ENCODE measurements at places on chromosomes 3 and 15.
A peak's percentile ranks its signal among the peaks of the same experiment; 100 is the strongest.

DNA sequence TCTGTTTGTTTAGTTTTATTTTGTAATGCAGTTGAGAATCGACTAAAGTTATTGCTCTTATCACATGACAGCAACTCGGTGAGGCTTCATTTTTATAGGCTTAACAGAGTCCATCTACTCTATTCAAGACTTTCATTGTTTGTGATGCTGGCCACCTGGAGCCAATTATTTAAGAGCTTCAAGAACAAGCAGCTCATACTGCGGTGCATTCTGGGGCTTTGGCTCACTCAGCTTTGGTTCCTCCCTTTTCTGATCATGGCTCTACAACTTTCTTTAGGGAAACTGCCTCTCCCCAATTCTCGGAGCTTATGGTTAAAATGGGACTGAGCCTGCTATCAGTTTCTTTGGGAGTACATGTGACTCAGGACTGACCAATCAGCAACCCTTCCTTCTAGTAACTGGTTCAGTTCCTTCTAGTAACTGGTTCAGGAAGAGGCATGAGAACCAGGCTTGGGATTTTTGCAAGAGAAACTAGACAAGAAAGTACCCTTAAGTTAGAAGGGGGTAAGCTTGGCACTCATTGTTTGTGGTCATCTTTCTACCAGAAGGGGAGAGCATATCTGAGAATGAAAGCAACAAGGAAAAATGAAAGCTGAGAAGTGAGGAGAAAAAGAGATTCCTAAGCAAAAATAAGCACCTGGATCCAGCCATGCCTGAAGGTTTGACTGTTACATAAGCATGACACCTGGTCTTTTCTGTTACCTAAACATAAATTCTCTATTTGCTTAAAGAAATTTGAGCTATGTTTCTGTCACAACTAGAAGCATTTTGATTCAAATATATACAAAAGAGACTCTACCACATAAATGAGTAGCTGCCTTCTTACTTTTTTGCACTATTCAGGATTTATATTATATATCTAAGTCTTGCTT lies 24.1 kb upstream of the ARHGEF3 start:
- no peak for DNase-seq

- no peak for DNase-seq
Observed at GRCh38 chr3:18891641-18892040, 256.7 kb upstream of the KCNH8 start.

- DNase-seq = no peak
Observed at GRCh38 chr3:179071027-179071322, 634 bp downstream of the ZMAT3 start.

DNA sequence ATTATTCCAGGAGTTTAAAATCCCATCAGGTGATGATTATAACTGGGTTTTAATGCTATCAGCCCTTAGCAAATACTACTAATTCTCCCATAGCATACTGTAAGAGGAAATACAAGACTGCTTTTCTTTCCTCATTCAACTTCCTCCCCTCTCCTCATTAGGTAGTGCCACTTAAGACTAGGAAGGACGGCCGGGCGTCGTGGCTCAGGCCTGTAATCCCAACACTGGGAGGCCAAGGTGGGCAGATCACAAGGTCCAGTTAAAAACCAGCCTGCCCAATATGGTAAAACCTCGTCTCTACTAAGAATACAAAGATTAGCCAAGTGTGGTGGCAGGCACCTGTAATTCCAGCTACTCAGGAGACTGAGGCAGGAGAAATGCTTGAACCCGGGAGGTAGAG lies 14.7 kb downstream of the NDUFAF1 start:
- DNase-seq = no peak

DNA sequence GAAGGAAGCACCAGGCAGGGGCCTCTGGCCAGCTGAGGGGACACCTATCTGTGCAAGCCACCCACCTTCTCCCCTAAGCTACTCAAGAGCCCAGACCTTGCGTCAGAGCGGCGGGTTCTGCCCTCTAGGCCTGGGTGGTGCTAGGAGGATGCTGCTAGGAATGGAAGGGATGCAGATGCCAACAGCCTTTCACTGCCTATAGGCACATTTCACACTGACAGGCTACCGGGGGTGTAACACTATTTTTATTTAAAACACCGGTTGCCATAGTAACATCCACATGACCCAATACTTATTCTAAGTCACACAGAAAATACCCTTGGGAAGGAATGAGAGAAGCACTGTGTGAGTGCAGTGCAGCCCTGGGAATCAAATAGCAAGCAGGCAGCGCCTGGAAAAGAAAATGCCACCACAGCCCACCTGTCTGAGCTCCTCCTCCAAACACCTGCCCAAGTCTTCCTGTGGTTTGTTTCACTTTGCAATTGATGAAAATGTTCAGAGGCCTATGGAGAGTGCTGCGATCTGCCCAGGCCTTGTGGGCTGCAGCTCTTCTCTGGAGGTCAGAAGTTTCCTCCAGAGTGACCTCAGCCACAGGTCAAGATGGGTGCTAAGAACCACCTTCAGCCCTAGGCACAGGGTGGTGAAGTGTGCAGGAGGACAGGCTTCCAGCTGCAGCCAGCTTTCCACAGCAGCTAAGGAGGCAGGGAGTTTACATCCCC lies 113.5 kb upstream of the TOPAZ1 start:
- DNase-seq = no peak

DNA sequence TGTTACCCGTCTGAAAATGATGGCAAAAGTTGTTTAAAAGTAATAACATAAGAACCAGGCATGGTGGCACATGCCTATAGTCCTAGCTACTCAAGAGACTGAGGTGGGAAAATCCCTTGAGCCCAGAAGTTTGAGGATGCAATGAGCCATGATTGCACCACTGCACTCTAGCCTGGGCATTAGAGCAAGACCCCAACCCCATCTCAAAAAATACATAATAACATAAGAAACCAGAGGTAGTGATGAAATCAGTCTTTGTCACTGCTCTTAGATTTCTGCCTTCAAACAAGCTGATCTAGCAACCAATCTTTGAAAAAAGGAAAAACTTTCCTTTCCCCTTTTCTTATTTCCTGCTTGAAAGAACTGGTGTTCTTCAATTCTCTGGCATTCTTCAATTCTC lies 71.3 kb downstream of the TMCC1 start:
- no peak for DNase-seq

- DNase-seq = no peak
Observed at GRCh38 chr3:31721676-31722075, 189.0 kb downstream of the STT3B start.

DNA sequence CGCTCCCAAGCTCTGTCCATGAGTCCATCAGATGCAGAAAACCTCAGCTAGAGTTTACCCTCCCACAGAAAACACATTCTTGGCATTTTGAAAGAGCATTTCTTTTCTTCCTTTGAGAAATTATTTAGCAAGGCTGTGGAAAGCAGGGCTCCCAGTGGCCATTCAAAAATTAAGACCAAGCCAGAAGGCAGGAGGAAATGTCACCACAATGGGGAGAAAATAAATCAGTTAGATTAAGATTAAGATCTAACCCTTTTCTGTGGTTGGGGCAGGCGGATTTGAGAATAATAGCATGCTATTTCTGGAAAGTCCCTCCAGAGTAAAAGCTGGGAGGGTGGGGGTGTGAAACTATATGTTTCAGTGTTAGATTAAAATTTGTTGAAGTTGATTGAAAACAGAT lies 20.2 kb downstream of the LRIG1 start:
- no peak for DNase-seq

DNA sequence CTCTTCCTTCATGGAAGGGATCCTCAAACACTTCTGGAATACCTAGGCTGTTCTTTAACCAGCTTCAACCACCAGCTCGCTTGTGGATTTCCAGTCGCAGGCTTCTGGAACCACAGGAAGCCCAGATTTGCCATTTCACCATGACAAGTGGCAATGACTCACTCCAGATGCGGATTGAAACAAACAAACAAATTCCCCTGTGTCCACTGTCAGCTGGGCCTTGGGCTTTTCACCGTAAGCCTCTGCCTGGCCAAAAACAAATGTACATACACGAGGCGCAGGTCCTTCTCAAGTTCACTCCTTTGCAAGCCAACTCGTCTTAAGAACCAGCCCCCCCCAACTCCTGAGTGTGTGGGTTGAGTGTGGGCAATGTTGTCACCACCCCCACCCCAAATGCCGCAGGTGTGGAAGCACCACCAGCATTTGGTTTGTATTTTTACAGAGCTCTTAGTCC lies 8.8 kb downstream of the BCL6 start:
- no peak for DNase-seq

DNA sequence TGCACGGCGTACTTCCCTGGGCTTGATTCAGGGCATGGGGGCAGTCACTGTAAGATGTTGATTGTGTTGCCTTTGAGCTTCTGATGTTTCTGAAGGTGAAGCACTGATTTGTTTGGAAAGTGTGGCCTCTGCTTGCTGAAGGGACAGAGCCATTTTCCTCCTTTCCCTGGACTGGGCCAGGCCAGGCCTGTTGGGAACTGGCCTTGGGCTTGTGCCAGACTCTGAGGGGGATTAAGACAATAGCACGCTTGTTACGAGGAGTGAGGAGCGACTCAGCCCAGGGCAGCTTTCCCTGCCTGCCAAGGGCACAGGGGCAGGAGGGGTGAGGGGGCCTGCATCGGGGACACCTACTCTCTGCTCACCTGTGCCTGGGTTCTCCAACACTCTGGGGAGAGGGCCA lies 42.9 kb downstream of the LINGO1 start:
- no peak for DNase-seq

GRCh38 chr3:70811880-70812279 lies 499.4 kb upstream of the MDFIC2 start:
- DNase-seq = no peak

- DNase-seq = no peak
Observed at GRCh38 chr3:46797486-46797885, 65.8 kb downstream of the MYL3 start.

GRCh38 chr3:122548619-122549018 lies 15.5 kb downstream of the PARP9 start:
- no peak for DNase-seq

GRCh38 chr15:36363335-36363734 lies 216.1 kb upstream of the CDIN1 start:
- DNase-seq = no peak

DNA sequence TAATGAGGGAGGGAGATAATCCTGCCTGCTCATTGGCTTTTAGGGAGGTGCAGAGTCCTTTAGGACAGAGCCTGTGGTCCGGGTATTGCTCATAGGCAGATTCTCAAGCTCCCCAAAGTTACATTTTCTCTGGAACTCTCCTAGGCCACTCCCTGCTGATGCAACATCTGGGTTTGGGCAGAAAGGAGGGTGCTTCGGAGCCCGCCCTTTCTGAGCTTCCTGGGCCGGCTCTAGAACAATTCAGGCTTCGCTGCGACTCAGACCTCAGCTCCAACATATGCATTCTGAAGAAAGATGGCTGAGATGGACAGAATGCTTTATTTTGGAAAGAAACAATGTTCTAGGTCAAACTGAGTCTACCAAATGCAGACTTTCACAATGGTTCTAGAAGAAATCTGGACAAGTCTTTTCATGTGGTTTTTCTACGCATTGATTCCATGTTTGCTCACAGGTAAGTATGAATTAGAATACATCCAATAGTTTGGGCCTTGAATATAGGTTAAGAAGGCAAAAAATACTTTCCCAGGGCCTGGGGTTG lies at the start of gene IL20RB:
IL20RB (plus strand) TSS at position 233 of the 538 bp plus-strand sequence; CDS start at position 364, 131 bp downstream.
- no peak for DNase-seq

DNA sequence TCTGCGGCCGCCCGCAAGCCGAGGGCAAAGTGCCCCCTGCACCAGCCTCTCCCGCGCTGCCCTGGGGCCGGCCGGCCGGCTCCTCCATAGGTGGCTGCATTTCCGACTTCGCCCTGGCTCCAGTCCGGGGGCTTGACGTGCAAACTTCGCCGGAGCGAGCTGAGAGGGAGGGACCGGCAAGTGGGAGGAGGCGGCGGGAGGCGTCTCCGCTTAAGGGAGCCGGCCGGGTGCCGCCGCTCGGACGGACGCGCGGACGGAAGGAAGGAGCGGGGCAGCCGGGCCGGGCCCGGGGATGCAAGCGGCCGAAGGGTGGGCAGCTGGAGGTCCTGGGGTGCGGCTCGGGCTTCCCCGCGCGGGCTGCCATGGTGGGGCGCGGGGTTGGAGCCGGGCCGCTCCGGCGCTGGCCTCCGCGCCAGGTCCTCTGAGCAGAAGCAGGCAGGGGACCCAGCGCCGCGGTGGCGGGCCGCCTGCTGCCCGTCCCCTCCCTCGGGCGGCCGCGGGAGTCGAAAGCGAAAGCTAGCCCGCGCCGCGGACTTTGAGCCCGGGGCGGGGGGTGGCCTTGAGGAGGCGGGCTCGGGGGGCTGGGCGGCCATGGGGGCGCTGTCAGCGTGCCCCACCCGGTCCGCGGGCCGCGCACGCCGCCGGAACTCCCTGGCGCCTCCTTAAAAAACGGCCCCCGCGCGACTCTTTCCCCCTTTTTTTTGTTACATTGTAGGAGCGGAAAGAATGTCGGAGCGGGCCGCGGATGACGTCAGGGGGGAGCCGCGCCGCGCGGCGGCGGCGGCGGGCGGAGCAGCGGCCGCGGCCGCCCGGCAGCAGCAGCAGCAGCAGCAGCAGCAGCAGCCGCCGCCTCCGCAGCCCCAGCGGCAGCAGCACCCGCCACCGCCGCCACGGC lies at the start of gene SCAANT1:
SCAANT1 (minus strand) TSS at position 511 of the 895 bp plus-strand sequence.
- peak; percentile 65 for DNase-seq

Data from smooth muscle cell of the brain vasculature (primary cell).